ENCODE measurements at places on chromosomes 5 and 9.

DNA sequence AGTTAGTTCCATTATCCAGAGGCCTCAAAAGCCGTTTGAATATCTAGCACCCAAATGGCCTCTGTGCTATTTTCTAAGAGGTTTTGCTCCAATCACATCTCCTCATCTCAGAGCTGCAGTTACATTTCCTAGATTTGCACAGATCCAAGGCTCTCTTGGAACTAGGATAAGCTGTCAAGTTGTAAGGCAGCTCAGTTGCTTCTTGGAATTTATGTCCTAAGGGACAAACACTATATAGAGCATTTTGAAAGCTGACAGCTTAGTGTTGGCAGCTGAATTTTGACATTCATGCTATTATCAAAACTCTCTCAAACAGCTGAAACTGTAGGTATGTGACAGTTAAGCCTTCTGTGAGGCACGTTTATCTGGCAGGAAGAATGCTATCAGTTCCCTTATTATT lies 97.0 kb downstream of the MACIR start:
- no peak for DNase-seq

- no peak for DNase-seq
Observed at GRCh38 chr9:130938652-130939404, at the start of gene FIBCD1. FIBCD1 (minus strand) TSS chr9:130939247; CDS start chr9:130938607, 640 bp downstream.

GRCh38 chr9:107639426-107639825 lies 149.9 kb upstream of the KLF4 start:
- no peak for DNase-seq

- peak; percentile 74 for DNase-seq
Observed at GRCh38 chr9:128218518-128219389, 15.6 kb downstream of the DNM1 start.

DNA sequence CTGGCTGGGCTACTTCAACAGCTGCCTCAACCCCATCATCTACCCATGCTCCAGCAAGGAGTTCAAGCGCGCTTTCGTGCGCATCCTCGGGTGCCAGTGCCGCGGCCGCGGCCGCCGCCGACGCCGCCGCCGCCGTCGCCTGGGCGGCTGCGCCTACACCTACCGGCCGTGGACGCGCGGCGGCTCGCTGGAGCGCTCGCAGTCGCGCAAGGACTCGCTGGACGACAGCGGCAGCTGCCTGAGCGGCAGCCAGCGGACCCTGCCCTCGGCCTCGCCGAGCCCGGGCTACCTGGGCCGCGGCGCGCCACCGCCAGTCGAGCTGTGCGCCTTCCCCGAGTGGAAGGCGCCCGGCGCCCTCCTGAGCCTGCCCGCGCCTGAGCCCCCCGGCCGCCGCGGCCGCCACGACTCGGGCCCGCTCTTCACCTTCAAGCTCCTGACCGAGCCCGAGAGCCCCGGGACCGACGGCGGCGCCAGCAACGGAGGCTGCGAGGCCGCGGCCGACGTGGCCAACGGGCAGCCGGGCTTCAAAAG lies 36.9 kb upstream of the TTC1 start:
- no peak for DNase-seq

- no peak for DNase-seq
Observed at GRCh38 chr5:10743526-10743925, 17.5 kb downstream of the DAP start.

DNA sequence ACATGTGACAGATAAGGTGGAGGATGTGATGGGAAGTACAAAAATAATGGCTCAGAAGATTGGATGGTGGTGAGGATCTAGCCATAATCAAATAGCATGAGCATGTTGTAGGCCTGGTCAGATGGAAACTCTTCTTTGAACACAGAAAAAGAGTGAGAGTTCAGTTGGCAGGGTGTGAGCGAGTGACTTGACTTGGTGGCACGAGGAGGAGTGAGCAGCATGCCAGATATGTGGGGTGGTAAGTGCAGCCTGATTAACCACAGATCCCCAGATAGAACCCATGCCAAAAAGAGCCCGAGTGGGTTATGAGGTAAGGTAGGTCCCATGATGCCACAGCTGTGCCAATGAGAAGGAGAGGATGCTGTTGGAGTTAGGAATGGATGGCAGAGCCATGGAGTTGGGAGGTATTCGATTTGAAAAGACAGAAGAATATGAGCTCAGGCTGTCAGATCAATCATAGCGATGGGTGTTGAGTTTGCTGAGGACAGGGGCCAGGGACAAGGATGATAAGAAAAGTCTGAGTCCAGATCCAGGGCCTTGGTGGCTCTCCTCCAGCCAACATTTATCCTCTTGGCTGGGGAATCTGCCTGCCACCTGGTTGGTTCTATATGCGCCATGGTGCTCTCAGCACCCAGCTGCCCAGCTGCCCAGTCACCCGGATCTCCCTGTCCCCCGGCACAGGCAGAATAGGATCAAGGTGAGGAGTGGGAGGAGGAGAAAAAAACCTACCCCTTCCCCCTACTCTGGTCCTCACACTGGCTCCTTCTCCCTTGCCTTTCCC lies 16.5 kb downstream of the GARNL3 start:
- no peak for DNase-seq

DNA sequence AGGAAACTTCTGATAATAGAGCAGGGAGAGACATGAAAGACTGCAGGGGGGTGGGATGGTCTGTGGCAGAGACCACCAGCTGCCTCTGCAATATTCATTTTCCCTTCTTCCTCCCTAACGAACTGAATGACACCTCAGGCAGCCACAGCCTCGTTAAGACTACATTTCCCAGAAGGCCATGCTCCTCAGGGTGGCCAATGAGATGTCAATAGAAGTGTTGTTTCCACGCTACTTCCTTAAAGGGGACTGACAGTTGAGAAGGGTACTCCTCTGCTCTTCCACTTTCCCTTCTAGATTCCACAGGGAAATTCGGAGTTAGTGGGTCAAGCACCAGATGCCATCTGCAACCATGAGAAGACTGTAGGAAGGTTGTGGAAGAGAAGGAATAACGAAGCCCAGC lies 52.0 kb upstream of the DAPK1 start:
- DNase-seq, result peak; percentile 0

Data from nucleus accumbens (tissue), 56 donors.